ENCODE measurements at places on chromosomes 7 and 10.

GRCh38 chr7:90897961-90898469, 301.9 kb downstream of the CDK14 start:
- DNase-seq, result no peak

GRCh38 chr7:121530227-121531174, 134.4 kb upstream of the FAM3C start:
- DNase-seq, result no peak

GRCh38 chr10:124992462-124993344, 50.8 kb downstream of the ZRANB1 start:
- peak; percentile 88 for DNase-seq

DNA sequence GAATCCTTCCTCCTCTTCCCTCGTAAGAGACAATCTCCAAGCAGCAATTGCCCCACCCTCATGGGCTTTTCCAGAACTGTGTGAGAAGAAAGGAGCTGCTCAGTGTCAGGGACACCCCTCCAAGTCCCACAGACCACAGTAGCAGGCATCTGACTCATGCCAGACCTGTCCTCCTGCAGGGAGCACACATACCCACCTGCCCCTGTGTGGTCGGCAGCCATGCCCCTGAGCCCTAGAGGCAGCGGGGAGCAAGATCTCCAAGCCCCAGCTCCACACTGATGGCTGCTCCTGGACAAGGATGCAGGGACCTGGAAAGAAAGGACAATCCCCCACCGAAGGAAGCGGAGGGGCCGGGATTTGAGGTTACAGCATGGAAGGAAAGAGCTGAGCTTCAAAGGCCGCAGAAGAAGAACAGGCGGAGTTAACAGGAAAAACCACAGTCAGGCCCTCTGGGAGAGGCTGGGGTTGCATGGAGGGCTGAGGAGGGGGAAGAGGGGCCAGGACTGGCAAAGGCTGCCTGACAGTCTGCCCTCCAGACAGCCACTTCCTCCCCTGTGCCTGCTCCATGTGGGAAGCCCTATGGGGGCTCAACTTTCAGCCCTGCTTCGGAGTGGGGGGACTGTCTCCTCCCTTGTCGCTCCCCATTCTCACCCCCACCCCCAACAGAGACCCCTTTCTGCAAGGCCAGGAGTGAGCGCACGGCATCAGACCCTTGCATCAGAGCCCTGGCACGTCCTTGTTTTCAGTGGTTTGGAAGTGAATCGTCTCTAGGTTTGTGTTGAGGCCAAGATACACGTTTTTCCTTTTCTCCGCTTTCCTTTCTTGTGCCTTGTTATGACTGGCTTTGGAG, 46.8 kb downstream of the ASB13 start:
- DNase-seq, result no peak

DNA sequence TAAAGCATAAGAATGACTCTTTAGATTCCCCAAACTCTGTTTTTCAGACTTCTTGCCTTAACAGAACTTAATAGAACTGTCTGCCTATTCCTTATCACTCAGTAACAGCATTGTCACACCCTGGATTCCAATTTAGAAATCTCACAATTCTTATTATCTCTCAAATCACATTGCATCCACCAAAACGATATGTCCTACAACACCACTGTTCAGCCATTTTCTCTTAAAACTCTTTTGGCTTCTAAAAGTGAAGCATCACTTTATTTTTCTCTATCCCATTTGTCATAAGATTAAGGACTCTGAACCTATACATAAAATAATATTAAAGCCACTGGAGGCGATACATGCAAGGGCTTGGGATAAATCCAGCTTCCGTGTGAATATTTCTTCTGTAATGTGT, 1.2 kb upstream of the CPED1 start:
- no peak for DNase-seq

DNA sequence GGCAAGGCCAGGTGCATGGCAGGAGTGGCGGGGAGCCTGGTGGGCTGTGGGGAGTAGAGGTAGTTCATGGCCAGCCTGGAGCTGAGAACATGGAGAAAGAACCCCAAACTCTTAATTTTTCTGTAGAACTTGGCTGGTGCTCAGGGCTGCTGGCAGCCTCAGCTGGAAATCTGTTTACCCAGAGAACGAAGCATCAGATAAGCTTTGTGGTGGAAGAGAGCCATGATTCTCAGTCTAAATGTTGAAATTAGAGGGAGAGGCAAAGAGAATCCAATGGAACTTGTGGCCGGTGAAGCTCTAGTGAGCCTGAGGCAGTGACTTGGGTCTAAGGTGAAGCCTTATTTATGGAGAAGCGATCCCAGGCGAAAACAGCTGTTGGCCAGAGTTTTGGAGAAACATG, 126.4 kb downstream of the CCDC3 start:
- no peak for DNase-seq

GRCh38 chr7:75687246-75688088, 51.3 kb downstream of the HIP1 start:
- DNase-seq, result peak; percentile 68

DNA sequence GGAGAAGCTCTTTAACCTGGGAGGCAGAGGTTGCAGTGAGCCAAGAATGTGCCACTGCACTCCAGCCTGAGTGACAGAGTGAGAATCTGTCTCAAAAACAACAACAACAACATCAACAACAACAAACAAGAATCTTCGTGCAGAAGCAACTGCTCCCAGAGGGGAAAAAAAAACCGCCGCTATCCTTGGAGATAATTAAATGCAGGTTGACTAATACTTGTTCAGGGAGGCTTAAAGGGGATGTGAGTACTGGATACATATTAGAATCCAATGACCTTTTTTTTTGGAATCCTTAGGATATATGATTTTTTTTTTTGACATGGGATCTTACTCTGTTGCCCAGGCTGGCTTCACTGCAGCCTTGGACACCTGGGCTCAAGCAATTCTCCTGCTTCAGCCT, 89.6 kb upstream of the FAM171A1 start:
- DNase-seq, result no peak

GRCh38 chr7:87223666-87224065, 4.1 kb upstream of the TMEM243 start:
- no peak for DNase-seq

DNA sequence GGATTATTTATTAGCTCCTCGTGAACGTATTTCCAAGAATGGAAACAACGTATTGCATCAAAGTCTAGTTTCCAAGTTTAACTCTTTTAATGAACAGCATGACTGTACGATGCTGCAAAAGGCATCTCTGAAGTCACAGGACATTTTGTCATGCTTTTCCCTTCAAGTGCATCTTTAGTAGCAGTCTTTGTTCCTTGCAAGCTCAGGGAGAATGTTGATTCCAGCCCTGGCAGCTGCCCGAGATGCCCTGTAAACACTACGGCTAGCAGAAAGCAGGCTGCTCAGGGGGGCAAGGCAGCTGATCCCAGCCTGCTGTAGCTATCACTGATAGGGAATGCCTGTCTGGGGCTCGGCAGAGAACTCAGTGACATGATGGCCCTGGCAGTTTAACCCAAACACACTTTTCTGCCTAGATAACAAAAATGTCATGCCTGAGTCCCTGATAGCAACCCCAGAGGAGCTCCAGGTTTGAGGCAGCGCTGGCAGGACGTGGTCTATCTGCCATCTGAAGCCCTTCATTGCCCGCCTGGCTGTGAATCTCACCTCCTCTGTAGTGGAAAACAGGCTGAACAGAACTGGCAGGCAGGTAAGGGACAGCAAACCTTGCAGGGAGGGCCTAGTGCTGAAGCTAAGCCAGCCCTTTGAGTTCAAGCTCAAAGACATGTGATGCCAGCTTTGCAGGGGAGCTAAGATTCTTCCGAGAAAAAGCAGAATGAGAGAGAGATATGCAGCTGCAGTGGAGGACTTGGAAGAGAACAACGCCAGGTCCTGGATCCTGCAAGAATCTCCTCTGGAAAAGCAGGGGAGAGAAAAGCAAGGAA, 264.6 kb downstream of the SNX10 start:
- no peak for DNase-seq

DNA sequence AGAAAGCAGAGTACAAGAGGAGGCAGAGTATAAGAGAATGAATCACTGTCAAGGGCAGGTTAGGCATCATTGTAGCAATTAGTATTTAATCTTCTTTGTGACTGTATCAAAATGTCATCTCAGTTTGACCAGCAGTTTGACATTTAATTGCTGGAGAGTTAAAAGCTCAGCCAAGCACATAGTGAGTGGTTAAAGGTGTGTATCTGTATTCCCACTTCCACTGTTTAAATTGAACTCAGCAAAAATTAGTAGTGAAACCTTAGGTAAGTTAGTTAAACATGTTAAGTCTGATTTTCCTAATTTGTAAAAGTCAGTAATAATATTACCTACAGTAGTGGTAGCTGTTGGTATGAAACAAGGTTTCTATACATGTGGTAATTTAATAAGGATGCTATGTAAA, 296.4 kb upstream of the MBL2 start:
- DNase-seq, result no peak

All from globus pallidus (tissue), 1 donor.